ENCODE measurements at places on chromosomes 5 and 9. TPM values are rescaled to one million over a fixed set of nuclear protein-coding genes. Genes with fewer than 3 reads are reported as not detected.

Gene PHF24
- 1.7 TPM for total RNA-seq

Gene PALM2AKAP2
- total RNA-seq, result 7.8 TPM

Gene TGFBI
- total RNA-seq, result 147 TPM

Gene IL5
- total RNA-seq, result not detected

DNA sequence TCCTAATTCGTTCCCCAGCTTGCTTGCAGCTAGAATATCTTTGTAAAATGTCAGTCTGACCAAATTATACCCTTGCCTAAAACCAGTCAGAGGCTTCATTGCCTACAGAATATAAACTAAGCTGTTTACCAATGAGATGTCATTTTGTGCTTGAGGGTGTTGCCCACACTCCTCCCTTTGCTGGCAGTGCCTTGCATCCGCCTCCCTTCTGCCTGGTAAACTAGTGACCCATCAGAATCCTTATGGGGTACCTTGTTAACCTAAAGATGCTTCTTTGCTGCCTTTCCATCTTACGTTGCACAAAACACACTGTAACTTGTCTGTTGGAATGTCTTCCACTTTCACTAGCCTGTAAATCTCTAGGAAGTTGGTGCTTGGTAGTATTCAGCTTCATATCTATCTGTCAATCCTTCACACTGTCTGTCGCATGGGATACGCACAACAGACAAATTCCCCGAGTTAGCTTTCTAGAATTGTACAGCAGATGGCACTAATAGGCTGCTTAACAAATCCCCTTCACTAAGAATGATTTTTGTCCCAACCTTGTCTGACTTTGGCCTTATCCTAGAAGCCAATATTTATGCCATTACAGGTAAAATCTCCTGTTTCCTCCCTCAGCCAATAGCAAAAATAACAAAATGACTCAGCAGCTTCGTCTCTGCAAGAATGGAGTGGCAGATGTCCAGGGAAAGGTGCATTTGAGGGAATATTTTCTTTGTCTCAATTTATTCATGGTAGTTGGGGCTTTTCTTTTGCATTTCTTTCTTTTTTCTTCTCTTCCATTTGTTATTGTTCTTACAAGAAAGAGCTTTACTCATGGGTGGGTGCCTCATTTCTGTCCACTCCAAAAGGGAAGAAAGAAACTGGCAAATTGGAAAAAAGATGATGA is 3.0 kb downstream of the NUDT2 start:
- no peak for DNase-seq

DNA sequence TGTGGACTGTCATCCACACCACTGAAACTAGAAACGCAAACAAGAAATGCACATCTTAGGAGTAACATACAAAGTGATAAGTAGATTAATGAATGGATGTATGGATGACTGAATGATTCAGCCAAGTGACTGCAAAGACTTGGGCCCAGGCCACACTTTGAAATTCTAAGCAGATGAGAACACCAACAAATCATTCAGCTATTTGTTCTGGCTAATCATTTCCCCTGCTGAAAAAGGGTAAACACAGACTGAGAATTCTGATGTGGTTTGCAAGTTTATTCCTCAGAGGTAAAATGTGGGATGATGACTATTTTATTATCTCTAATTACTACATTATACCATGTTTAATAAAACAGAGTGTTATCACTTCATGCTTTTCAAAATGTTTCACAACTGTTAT is 163.2 kb upstream of the ADAMTS16 start:
- no peak for DNase-seq

- no peak for DNase-seq
These were observed 15.9 kb upstream of the TEX10 start for GRCh38 chr9:100368672-100369071.

- DNase-seq, result no peak
These were observed 3.5 kb downstream of the DMXL1 start for GRCh38 chr5:119074419-119074818.

GRCh38 chr9:137645211-137645610 is 26.4 kb downstream of the EHMT1 start:
- DNase-seq, result no peak

DNA sequence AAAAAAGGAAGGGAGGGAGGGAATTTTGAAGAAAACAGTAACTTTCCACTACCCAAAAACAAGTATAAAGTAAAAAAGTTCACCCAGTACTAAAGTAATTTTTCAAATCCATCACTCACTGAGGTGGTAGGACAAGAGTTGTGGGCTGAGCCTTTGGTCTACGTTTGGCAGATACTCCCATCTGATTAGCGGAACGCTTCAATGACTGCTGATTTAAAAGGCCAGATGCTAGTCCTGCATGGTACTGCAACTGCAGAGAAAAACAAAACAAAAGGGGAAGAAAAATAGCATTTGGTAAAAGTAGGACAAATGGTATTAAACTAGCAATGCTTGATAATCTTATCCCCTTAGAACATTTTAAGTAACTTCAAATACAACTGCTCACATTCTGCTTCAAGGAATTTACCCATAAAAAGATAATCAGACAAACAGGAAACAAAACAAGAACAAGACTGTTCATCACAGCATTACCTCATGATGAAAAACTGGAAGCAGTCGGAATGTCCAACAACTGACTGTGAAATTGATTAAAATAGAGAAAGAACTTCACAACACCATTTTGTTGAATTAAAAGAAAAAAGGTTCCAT is 65.4 kb downstream of the MED27 start:
- no peak for DNase-seq

GRCh38 chr5:138639326-138639725 is 64.1 kb upstream of the HSPA9 start:
- DNase-seq, result no peak

DNA sequence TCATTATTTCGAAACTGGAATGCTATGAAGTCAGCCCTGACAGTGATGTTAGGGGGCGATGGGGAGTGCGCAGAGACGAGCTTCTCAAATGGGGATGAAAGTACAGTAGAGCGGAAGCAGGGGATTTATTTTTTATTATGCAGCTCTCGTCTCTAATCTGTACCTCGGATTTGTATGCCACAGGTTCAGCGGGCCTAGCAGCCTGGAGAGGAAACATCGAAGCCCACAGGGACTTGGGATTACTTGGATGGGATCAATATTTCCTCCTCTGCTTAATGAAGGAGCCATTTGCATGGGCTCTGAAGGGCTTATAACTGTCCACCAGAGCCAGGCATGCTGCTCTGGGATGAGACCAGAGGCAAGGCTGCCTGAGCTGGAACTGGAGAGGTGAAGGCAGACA is 133.5 kb upstream of the RAPGEF1 start:
- no peak for DNase-seq

Measured in ureter (tissue), 1 donor.